Forelimb muscle (tissue), 1 donor: ENCODE measurements at places on chromosomes 7 and 10.

GRCh38 chr7:27324246-27324645 is 81.6 kb downstream of the EVX1 start:
- no peak for DNase-seq

DNA sequence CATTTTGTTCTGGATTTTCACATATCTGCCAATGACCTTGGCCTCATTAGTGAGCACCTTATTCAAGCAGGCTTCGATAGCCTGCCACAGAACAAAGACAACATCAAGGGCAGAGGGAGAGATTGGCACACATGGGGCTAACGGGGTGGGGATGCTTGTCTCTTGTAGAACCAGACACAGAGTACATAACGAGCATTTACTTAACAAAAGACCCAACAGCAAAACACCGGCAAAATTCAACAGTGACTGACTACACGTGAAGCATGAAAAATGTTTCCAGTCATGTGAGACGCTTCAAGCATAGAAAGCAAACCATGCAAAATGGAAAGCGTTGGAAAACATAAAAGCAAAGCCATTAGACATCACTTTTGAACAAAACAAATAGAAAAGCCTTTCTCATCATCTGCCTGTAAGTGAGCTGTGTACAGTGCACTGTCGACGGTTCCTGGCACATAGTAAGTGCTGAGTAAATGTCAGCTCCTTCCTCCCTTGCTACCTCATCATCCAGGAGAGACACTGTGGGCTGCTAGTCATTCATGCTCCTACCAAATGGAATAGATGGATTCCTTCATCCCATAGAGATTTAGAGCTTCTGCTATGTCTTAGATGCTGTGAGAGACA is 134.4 kb upstream of the AGK start:
- DNase-seq: no peak

- no peak for DNase-seq
These were observed 917 bp downstream of the ZNF365 start for GRCh38 chr10:62374862-62375710.

- no peak for DNase-seq
These were observed 4.6 kb downstream of the LANCL2 start for GRCh38 chr7:55369427-55370400.

DNA sequence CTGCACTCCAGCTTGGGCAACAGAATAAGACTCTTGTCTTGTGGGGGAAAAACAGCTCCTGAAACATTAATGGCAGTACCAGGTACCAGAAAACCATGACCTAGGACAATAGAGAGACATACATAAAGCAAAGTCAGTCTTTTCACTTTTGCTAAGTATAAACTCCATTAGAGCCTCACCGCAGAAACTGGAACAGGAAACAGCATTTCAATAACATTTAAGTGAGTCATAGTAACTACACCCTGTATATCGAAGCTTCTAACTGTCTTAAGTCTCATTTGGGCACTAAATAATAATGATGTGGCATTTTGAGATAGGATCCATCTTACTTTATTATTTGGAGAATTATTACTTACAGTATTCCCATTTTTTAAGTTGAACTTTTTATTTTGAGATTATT is 517.8 kb upstream of the CELF2 start:
- DNase-seq: no peak

DNA sequence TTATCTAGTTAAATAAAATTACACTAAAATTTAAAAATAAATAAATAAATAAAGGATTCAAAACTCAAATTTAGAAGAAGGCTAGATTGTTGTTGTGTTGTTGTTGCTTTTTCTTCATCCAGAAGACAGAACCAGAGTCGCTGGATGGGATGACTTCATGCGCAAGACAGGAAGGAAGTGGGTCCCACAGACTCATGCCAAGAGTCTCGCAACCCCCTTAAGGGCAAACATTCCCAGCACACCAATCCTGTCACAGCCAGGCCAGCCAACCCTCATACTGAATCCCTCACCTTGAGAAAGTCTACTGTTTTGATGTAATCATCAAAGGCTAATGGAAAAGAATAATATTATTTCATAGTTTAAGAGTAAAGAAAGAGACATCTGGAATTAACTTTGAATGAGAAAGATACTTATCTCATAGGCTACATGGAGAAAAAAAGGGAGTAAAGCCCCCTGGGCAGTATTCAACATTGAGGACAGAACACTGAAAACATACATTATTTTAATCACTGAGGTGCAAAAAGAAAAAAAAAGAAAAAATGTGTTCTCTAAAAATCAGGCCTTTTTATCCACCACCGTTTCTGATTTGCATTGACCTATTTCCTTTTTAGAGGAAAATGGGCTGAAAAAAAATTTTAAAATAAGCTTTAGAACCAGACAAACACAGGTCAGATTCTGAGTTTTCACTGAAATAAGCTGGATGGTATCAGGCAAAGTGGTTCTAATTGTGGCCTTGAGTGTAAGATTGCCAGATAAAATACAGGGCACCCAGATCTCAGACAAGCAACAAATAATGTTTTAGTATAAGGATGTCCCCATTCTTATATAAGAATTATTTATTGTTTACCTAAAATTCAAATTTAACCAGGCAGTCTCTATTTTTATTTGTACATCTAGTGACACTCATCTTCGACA is 826.5 kb downstream of the TNS3 start:
- no peak for DNase-seq

- no peak for DNase-seq
These were observed 13.5 kb downstream of the HERPUD2 start for GRCh38 chr7:35681231-35682029.
